Osteoblast (primary cell): ENCODE measurements at places on chromosomes 1 and 21. TPM values are rescaled to one million over a fixed set of nuclear protein-coding genes. Genes with fewer than 3 reads are reported as not detected.

Gene FCGR2B
- total RNA-seq = 0.36 TPM in 1 of 2 replicates, not detected in the other

Gene MAP3K21
- total RNA-seq = under 0.01 TPM in 2 replicates

Gene FCRLB
- 1.8 TPM in 2 replicates for total RNA-seq

Gene ADGRL4
- 16.6 and 23.6 TPM in 2 replicates for total RNA-seq

Gene FCRL1
- not detected in 2 replicates for total RNA-seq

Gene ZNF697
- 6.5 and 8.8 TPM in 2 replicates for total RNA-seq

Gene CD5L
- not detected in 2 replicates for total RNA-seq

Gene SLAMF8
- total RNA-seq = under 0.01 and 0.36 TPM in 2 replicates

Gene SAMD11
- total RNA-seq = 7.7 and 8.3 TPM in 2 replicates

Gene KLF17
- total RNA-seq = 0.36 and 0.59 TPM in 2 replicates

Gene PACC1
- total RNA-seq = 6.5 and 7.1 TPM in 2 replicates

Gene FAM163A
- not detected in 2 replicates for total RNA-seq

Gene HSD11B1
- 0.88 and 1.8 TPM in 2 replicates for total RNA-seq

Gene FRRS1
- 23.2 and 28.9 TPM in 2 replicates for total RNA-seq

Gene ANGPTL1
- 12.1 and 15.6 TPM in 2 replicates for total RNA-seq

Gene IL20
- total RNA-seq = not detected in 2 replicates

Gene CLDN17
- total RNA-seq = not detected in 2 replicates

Gene ITGB2
- total RNA-seq = 13.3 and 15.2 TPM in 2 replicates

Gene IFI44L
- total RNA-seq = 28.3 and 49.2 TPM in 2 replicates

Gene GPA33
- not detected in 2 replicates for total RNA-seq

Gene LCE1E
- total RNA-seq = not detected in 2 replicates

Gene RBM11
- under 0.01 and 1.2 TPM in 2 replicates for total RNA-seq

Gene LCE1C
- not detected in 2 replicates for total RNA-seq

Gene RXFP4
- not detected in 2 replicates for total RNA-seq

Gene RGS8
- total RNA-seq = not detected in 2 replicates

Gene PADI1
- under 0.01 TPM in 2 replicates for total RNA-seq

Gene CDK18
- 0.29 and 0.72 TPM in 2 replicates for total RNA-seq

Gene ZBTB48
- total RNA-seq = 11.5 and 14.5 TPM in 2 replicates

Gene SPATC1L
- total RNA-seq = 3.2 and 6.9 TPM in 2 replicates

Gene C4BPB
- total RNA-seq = not detected in 2 replicates

Gene DNAJC6
- total RNA-seq = 10.5 and 11.8 TPM in 2 replicates

Gene SLAMF9
- total RNA-seq = not detected in 2 replicates

Gene MAP3K7CL
- total RNA-seq = 15.6 and 19.9 TPM in 2 replicates

Gene SLC9C2
- total RNA-seq = not detected in 2 replicates

Gene AIM2
- 0.59 and 0.72 TPM in 2 replicates for total RNA-seq

Gene TENT5C
- 0.36 and 0.59 TPM in 2 replicates for total RNA-seq

Gene ARHGEF10L
- total RNA-seq = 33.3 and 39.1 TPM in 2 replicates

Gene LCE6A
- not detected in 2 replicates for total RNA-seq

Gene FCRL5
- under 0.01 TPM in 1 of 2 replicates, not detected in the other for total RNA-seq

Gene MXRA8
- total RNA-seq = 689 and 735 TPM in 2 replicates

Gene TNFRSF1B
- 11.2 and 12.7 TPM in 2 replicates for total RNA-seq
